ENCODE measurements at places on chromosomes 16 and 17.

DNA sequence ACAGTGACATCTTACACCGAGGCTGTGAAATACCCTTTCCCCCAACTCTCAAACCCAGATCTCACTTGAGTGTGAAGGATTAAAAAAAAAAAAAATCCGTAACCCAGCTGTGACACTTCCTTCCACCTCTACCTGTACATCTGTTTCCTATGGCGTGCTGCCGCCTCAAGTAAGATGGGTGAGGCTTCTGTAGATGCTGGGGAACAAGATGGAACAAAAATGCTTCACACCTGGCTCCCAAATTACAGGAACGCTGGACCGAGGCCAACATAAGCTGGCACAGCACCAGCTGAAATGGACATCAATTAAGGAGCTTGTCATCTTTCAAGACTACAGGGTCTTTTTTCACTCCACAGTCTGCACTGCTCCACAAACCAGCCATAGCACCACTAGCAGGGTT lies 95.9 kb downstream of the HIC1 start:
- no peak for DNase-seq

DNA sequence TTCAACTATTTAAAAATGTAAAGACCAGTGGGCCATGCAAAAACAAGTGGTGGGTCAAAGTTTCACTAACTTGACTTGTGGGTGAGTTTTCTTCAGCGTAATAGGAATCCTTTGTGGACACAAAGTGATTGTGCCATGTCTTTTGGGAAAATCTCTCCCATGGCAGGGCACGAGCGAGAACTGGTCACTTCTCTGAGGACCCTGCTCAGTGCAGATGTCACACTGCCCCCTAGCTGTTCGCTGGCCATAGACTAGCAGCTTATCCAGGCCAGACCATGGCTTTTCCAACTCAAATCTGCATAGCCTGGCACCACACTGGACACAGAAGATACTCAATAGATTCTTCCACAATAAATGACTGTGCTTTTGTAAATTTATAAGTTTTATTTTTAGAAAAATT lies 306.0 kb upstream of the CCL2 start:
- DNase-seq: no peak

- DNase-seq: no peak
Observed at GRCh38 chr17:55298111-55298730, 33.5 kb downstream of the HLF start.

DNA sequence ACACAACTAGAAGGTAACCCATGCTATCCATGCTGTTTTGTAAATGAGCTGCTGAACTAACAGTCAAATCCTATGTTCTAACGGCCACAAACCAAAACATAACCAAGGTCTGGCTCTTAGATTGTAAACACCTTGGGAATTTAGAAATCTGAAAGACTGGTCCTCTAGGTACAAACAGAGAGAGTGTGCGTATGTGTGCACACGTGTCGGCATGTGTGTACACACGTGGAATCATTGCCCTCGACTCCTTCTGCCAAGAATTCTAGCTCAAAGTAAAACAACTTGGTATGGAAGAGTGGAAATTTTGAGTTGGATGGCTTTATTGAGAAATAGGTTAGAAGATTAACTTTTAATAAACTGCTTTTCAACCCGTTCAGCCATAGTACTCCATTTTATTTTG lies 18.1 kb upstream of the GHDC start:
- no peak for DNase-seq

DNA sequence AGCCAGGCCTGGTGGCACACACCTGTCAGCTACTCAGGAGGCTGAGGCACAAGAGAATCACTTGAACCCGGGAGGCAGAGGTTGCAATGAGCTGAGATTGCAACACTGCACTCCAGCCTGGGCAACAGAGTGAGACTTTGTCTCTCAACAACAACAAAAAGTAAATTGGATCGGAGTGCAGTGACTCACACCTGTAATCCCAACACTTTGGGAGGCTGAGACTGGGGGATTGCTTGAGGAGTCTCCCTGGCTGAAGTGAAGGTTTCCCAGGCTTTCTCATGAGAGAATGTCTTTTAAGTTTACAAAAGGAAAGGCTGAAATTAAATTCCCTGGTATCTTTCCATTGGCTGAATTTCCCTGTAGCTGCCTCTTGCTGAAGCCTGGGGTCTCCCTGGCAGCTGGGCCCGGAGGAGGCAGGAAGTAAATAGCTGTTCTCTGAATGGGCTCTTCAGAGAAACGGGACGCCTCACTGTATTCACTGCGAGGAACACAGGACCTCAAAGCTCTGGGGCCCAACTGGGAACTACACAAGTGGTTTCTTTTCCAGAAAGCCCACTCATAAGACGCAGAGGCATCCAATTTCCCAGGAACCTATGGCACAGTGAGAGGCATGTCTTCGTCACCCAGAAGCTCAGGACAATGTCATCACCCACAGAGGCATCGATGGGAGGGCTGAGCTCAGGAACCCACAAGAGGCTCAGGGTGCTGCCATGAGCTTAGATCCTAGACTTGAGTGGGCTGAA lies 77.4 kb upstream of the SMURF2 start:
- DNase-seq: no peak

GRCh38 chr17:67746704-67747571 lies 29.2 kb downstream of the NOL11 start:
- no peak for DNase-seq
